ENCODE measurements at places on chromosomes 1 and 21.

GRCh38 chr1:229409616-229410369, 24.1 kb downstream of the ACTA1 start:
- no peak for DNase-seq

DNA sequence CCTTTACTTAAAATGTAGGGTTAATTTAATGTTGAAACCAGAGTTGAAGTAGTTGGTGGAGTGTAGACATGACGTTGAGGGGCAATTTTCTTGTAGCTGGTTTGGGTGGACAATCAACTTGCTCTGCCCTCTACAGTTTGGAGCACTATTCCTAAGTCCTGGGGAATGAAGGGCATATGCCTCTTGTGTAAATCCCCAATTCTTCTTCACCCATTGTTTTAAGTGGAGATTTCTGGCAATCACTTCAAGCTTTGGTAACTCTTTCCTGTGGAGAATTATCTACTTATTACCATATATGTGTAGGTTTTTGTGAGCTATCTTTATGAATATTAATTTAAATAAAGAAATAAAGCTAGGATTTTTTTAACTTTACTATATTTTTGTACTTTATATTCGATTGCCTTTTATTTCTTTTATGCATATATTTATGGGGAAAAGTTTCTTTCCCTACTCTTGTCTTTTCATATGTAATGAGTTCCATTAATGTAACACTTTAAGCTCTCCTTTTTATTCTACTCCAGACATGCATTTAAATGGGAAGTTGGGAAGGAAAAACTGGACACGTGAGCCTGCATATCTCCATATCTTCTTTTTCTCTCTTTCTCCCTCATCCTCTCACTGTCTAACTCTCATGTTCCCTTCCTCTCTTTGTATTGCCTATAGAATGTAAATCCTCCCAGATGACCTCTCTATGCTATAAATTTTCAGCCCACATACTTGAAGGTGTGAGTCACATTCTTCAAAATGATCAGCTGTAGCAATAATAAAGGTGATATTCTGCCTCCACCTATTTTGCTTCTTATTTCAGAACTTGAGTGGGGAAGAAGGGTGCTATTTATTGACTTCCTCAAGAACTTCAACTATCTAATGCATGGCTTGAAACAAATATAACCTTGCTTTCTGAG, 276.7 kb downstream of the PTPRC start:
- no peak for DNase-seq

GRCh38 chr21:17819877-17820229, 697 bp upstream of the C21orf91 start:
- no peak for DNase-seq

GRCh38 chr1:16628361-16629111, 15.2 kb upstream of the NBPF1 start:
- no peak for DNase-seq

GRCh38 chr1:166840309-166841274, 1.3 kb downstream of the POGK start:
- DNase-seq: no peak

DNA sequence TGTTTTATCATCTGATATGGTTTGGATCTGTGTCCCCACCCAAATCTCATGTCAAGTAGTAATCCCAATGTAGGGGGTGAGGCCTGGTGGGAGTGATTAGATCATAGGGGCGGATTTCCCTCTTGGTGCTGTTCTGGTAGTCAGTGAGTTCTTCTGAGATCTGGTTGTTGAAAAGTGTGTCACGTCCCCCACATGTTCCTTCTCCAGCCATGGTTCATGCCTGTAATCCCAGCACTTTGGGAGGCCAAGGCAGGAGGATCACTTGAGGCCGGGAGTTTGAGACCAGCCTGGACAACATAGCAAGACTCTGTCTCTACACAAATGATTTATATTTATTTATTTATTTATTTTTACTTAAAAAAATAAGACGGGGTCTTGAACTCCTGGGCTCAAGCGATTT, 30.8 kb upstream of the EDARADD start:
- DNase-seq: no peak
